T-cell (primary cell): ENCODE measurements at places on chromosomes 1 and 21. TPM values are rescaled to one million over a fixed set of nuclear protein-coding genes. Genes with fewer than 3 reads are reported as not detected.
A peak's percentile ranks its signal among the peaks of the same experiment; 100 is the strongest.

- no peak overlapping the region for H3K4me3 ChIP-seq
- no peak for DNase-seq
- no peaks in the 10 kb centered on the region for H3K4me1 ChIP-seq
- H3K36me3 ChIP-seq = no peaks in the 10 kb centered on the region
Observed at GRCh38 chr21:17451364-17451891, 61.4 kb upstream of the CXADR start.

DNA sequence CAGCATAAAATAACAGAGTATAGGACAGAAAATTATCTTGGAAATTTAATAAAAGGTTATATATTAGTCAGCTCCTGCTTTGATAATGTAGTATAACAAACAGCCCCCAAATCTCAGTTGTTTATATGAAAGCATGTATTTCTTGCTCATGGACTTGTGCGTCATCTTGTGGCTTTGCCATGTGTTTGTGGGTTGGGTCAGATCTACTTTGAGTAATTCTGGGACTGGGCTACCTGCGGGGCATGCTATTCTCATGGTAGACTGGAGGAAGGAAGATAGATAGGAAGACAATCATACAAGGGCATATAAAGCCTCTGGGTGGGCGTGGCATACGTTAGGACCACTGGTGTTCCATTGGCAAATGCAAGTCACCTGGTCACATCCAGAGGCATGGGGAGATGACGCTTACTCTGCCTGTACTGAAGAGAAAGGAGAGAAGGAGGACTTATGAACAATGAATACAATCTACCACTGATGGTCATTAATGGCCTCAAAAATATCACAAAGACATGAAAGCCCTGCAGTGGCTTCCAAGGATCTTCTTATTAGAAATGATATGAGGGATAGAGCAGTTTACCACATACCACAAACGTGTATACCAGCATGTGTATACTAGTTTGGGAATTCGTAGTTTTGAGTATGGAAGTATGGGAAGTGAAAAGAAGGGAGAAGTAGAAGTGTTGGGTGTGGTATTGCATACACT lies 267.0 kb downstream of the DISC1 start:
- H3K36me3 ChIP-seq = no peaks in the 10 kb centered on the region
- no peaks in the 10 kb centered on the region for H3K27me3 ChIP-seq
- H3K4me1 ChIP-seq = no peaks in the 10 kb centered on the region
- H3K4me3 ChIP-seq = no peak overlapping the region
- no peak overlapping the region for H3K27ac ChIP-seq

DNA sequence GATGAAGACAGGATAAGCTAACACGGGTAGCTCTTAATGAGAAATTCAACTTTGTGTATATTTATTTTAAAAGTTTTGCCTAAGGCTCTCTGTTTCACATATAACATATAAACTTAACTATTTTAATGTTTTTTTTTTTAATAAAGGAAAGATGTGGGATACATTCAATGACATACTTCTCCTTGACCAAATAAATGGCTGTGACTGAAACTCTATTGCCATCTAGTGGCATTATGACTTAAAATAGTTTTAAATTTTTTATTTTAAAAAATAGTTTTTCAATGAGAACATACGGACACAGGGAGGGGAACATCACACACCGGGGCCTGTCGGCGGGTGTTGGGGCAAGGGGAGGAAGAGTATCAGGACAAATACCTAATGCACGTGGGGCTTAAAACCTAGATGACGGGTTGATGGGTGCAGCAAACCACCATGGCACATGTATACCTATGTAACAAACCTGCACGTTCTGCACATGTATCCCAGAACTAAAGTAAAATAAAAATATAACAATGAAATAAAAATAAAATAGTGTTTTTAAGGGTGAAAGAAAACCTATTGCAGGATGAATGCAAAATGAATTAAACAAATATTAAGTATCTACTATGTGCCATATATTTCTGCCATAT lies 83.4 kb downstream of the LYST start:
- no peak overlapping the region for H3K27ac ChIP-seq
- H3K27me3 ChIP-seq = no peaks in the 10 kb centered on the region
- DNase-seq = no peak
- H3K4me1 ChIP-seq = no peaks in the 10 kb centered on the region

- H3K4me3 ChIP-seq = no peak overlapping the region
- H3K4me1 ChIP-seq = peaks cover under 1% of the 10 kb centered on the region
- H3K36me3 ChIP-seq = no peaks in the 10 kb centered on the region
- peak overlapping the region; percentile 15 for H3K27ac ChIP-seq
- DNase-seq = no peak
Observed at GRCh38 chr1:172343240-172344160, 77.0 kb upstream of the C1orf105 start.

Gene TRAF3IP3
- total RNA-seq = 452 TPM

Gene ATP6V1G3
- total RNA-seq = not detected
